H1 (cell line): ENCODE measurements at places on chromosomes 1 and 21. TPM values are rescaled to one million over a fixed set of nuclear protein-coding genes. Genes with fewer than 3 reads are reported as not detected.

GRCh38 chr1:15418806-15419515 is 9.3 kb downstream of the EFHD2 start:
- H3K27ac ChIP-seq, result no peak overlapping the region
- H3K4me1 ChIP-seq, result no peaks in the 10 kb centered on the region
- no peaks in the 10 kb centered on the region for H3K27me3 ChIP-seq
- H3K36me3 ChIP-seq, result no peaks in the 10 kb centered on the region

- no peak overlapping the region; the same call in 1 of the 2 replicates for H3K4me3 ChIP-seq
- H3K4me1 ChIP-seq, result peaks cover 10% of the 10 kb centered on the region
- DNase-seq, result peak; percentile 64
- H3K27ac ChIP-seq, result no peak overlapping the region
- no peaks in the 10 kb centered on the region for H3K36me3 ChIP-seq
- peaks cover 25% of the 10 kb centered on the region for H3K27me3 ChIP-seq
Measured at GRCh38 chr1:206687915-206688442, 3.3 kb downstream of the MAPKAPK2 start.

DNA sequence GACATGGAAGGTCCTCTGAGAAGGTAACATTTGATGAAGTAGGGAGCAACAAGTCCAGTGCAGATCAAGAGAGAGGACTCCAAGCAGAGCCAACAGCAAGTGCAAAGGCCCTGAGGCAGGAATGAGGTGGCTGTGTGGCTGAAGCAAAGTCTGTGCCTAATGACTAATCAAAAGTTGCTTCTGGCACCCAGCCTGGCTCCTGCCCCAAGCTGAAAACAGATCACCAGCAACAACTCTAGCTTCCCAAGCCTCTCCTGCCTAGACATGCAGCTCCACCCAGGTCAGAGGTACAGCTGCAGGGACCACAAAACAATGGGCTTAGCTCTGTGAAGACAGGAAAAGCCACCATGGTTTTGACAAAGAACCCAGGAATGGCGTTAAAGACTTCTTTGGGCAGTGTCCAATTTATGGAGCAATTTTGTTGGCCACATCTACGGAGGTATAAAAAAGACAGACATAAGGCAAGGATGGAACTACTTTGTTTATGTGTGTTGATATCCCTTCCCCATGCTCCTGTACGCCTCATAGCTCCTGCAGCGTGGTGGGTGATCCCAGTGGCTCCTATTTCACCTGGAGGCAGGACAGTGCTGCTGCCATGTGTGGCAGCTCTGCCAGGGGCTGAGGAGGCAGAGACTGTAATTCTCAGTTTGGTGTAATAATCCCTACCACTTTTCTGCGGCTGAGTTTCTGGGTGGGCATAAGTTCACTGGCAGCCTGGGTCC is 26.4 kb upstream of the IGSF3 start:
- H3K4me1 ChIP-seq, result peaks cover 6% of the 10 kb centered on the region
- DNase-seq, result no peak
- no peaks in the 10 kb centered on the region for H3K36me3 ChIP-seq
- no peak overlapping the region for H3K27ac ChIP-seq
- no peak overlapping the region for H3K4me3 ChIP-seq

- no peak overlapping the region for H3K4me3 ChIP-seq
- DNase-seq, result peak; percentile 49
- H3K36me3 ChIP-seq, result no peaks in the 10 kb centered on the region
Measured at GRCh38 chr1:6352138-6352563, 41.4 kb downstream of the ACOT7 start.

- no peak overlapping the region for H3K4me3 ChIP-seq
- no peaks in the 10 kb centered on the region for H3K27me3 ChIP-seq
- H3K36me3 ChIP-seq, result no peaks in the 10 kb centered on the region
- peaks cover 12% of the 10 kb centered on the region for H3K4me1 ChIP-seq
- no peak overlapping the region for H3K27ac ChIP-seq
Measured at GRCh38 chr1:3348196-3348865, 106.1 kb upstream of the ARHGEF16 start.

DNA sequence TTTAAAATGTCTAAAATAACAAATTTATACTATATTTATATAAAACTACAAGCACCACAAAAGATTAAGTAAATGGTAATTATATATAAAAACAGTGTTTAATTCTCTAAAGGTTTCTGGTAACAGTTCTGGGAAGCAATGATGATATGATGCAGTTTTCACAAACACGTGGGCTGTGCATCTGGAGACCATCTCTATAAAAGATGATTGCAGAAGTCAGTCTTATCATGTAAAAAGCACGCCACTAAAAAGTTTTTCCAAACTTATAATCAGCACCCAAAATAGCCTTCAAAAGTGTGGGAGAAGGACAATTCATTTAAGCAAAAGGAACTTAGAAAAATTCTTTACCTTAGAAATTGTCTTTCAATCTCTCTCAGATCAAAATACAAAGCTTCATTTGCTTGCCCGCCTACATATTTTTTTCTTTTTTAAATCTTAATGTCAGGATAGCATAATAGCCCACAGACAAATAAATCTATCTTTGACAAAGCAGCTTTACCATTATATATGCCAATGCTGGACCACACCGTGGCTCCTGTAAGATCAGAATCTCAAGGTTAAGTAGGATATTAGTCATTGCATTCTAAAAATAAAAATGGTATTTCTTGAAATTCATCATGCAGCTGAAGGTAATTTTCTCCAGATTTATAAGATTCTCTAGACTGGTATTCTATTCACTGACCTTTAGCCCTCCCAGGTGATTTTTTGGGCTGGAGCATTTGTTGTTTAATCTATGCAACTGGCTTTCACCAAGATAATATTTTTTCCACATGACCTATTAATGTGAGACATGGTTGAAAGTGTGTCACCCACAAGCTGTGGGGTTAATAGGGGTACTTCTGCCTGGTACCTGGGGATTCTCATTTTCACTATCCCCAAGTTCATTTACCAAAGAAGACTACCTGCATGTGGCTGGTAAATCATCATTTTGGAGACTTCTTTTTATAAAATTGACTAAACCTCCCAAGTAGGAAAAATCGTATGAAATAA is 189.6 kb upstream of the ST6GALNAC5 start:
- no peak overlapping the region for H3K27ac ChIP-seq
- no peaks in the 10 kb centered on the region for H3K4me1 ChIP-seq
- H3K4me3 ChIP-seq, result no peak overlapping the region
- no peaks in the 10 kb centered on the region for H3K27me3 ChIP-seq
- no peaks in the 10 kb centered on the region for H3K36me3 ChIP-seq

- peak overlapping the region; percentile 96 for H3K27ac ChIP-seq
- no peaks in the 10 kb centered on the region for H3K36me3 ChIP-seq
- no peak for DNase-seq
Measured at GRCh38 chr1:86913399-86913895, 479 bp downstream of the SELENOF start.

Gene CTSE
- total RNA-seq, result not detected in 2 replicates

DNA sequence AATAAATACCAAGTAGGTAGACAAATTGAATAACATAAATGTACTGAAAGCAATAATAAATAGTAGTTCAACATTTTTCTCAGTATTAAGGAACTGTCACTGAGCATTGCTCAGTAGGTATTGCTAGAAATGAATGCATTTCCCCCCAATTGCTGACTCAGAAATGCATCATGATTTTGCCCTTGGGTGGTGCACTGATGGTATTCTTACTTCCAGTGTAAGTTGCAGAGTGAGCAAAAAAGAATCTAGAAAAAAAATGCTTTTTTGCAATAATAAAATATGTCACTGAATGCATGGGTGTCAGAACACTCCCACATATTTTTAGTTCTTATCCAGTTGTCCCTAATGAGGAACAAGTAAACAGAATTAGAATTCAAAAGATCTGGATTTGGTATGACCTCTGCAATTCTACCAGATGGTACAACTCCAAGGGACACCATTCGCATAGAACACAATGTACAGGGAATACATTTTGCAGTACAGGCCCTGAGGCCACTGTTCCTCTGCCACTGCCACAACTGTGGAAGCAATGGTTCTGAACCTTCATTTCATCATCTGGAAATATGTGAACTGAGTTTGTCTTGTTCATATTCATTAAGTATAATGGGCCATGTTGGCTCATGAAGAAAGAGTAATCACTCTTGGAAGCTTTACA is 78.0 kb downstream of the ATP6V1G3 start:
- no peak overlapping the region for H3K4me3 ChIP-seq
- no peaks in the 10 kb centered on the region for H3K4me1 ChIP-seq
- DNase-seq, result no peak
- H3K27ac ChIP-seq, result no peak overlapping the region
- H3K36me3 ChIP-seq, result no peaks in the 10 kb centered on the region
- no peaks in the 10 kb centered on the region for H3K27me3 ChIP-seq

- no peaks in the 10 kb centered on the region for H3K36me3 ChIP-seq
- H3K27ac ChIP-seq, result no peak overlapping the region
- no peak for DNase-seq
- H3K4me3 ChIP-seq, result no peak overlapping the region
- no peaks in the 10 kb centered on the region for H3K27me3 ChIP-seq
Measured at GRCh38 chr1:87712261-87713010, 383.8 kb downstream of the LMO4 start.

GRCh38 chr21:36125512-36126207 is 9.2 kb upstream of the CBR3 start:
- H3K4me3 ChIP-seq, result no peak overlapping the region
- H3K36me3 ChIP-seq, result no peaks in the 10 kb centered on the region
- H3K4me1 ChIP-seq, result peaks cover 3% of the 10 kb centered on the region; the same call in 1 of the 2 replicates
- peak; percentile 71 for DNase-seq
- H3K27me3 ChIP-seq, result peaks cover 3% of the 10 kb centered on the region
- no peak overlapping the region for H3K27ac ChIP-seq

Gene FCRL4
- not detected in 2 replicates for total RNA-seq

Gene S100A8
- not detected in 2 replicates for total RNA-seq

Gene GBP2
- not detected in 2 replicates for total RNA-seq

Gene KIAA0040
- 11.7 and 14.1 TPM in 2 replicates for total RNA-seq

DNA sequence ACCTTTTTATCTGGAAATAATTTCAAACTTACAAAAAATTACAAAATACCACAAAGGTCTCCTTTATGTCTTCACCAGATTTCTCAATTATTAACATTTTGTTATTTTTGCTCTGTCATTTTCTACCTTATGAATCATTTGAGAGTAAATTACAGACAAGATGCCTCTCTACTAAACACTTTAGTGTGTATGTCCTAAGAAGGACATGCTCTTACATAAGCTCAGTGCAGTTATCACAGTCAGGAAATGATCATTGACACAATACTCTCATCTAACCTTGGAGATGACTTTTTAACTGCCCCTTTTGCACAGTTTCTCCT is 378.9 kb upstream of the RUNX1 start:
- DNase-seq, result no peak
- H3K4me1 ChIP-seq, result peaks cover 3% of the 10 kb centered on the region
- peaks cover 7% of the 10 kb centered on the region; the same call in 1 of the 2 replicates for H3K36me3 ChIP-seq

GRCh38 chr1:193462629-193463320 is 276.4 kb upstream of the B3GALT2 start:
- H3K36me3 ChIP-seq, result no peaks in the 10 kb centered on the region
- H3K27ac ChIP-seq, result no peak overlapping the region
- no peaks in the 10 kb centered on the region for H3K27me3 ChIP-seq
- no peaks in the 10 kb centered on the region for H3K4me1 ChIP-seq

GRCh38 chr21:39188521-39189139 is 5.4 kb upstream of the PSMG1 start:
- H3K36me3 ChIP-seq, result no peaks in the 10 kb centered on the region
- no peaks in the 10 kb centered on the region for H3K4me1 ChIP-seq
- H3K4me3 ChIP-seq, result no peak overlapping the region

- DNase-seq, result no peak
- H3K27me3 ChIP-seq, result no peaks in the 10 kb centered on the region
- H3K4me3 ChIP-seq, result no peak overlapping the region
- no peak overlapping the region for H3K27ac ChIP-seq
- H3K4me1 ChIP-seq, result no peaks in the 10 kb centered on the region; the same call in 1 of the 2 replicates
Measured at GRCh38 chr1:168333562-168334276, 53.0 kb downstream of the TBX19 start.

Gene TMOD4
- total RNA-seq, result not detected in 2 replicates

GRCh38 chr1:178694923-178695525 is 30.0 kb upstream of the RALGPS2 start:
- H3K27me3 ChIP-seq, result no peaks in the 10 kb centered on the region
- DNase-seq, result no peak
- H3K4me3 ChIP-seq, result no peak overlapping the region
- H3K36me3 ChIP-seq, result no peaks in the 10 kb centered on the region
- H3K4me1 ChIP-seq, result no peaks in the 10 kb centered on the region
- H3K27ac ChIP-seq, result no peak overlapping the region

DNA sequence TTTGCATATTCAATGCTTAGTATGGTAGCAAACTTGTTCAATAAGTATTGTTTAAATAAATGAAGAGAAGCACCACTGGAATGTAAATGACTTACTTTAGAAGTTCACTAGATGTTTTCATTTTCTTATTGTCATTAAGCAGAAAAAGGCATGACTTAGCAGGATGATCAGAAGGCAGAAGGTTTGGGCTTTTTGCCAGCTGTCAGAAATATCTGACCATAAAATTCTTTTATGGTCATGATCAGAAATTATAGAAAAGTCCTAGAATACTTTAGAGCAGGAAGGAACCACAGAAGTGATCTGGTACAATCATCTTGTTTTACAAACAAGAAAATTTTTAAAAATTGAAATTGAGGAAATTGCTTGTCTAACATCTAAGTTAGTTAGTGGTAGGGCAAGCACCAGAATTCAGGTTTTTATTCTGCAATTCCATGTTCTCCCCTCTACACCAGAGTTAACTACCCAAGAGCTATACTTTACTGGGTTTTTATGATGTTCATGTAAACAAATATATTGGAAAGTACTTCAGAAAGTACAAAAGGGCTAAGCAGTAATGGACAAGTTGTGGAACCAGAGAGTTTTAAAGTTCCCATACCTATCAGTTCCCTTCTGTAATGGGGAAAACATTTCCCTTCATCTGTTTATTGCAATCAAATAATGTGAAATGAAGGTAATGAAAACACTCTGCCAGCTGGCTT is 10.1 kb downstream of the FMO5 start:
- no peaks in the 10 kb centered on the region for H3K27me3 ChIP-seq
- H3K36me3 ChIP-seq, result no peaks in the 10 kb centered on the region
- no peak overlapping the region for H3K4me3 ChIP-seq
- H3K27ac ChIP-seq, result no peak overlapping the region
- DNase-seq, result no peak

GRCh38 chr1:61869691-61870109 is 127.4 kb downstream of the PATJ start:
- no peak overlapping the region for H3K4me3 ChIP-seq
- no peak overlapping the region for H3K27ac ChIP-seq
- H3K4me1 ChIP-seq, result no peaks in the 10 kb centered on the region
- H3K36me3 ChIP-seq, result no peaks in the 10 kb centered on the region

GRCh38 chr1:2564815-2565374 is 8.7 kb downstream of the TNFRSF14 start:
- no peak for DNase-seq
- H3K27ac ChIP-seq, result no peak overlapping the region
- no peaks in the 10 kb centered on the region for H3K36me3 ChIP-seq
- H3K27me3 ChIP-seq, result no peaks in the 10 kb centered on the region
- H3K4me1 ChIP-seq, result no peaks in the 10 kb centered on the region

Gene ZNF684
- 7.3 and 9.3 TPM in 2 replicates for total RNA-seq

Gene ABCB10
- total RNA-seq, result 8.1 and 11.9 TPM in 2 replicates

GRCh38 chr1:85340427-85340826 is 64.0 kb upstream of the BCL10 start:
- peaks cover 7% of the 10 kb centered on the region; the same call in 1 of the 2 replicates for H3K4me1 ChIP-seq
- no peak for DNase-seq
- no peaks in the 10 kb centered on the region for H3K36me3 ChIP-seq
- H3K4me3 ChIP-seq, result no peak overlapping the region
- no peaks in the 10 kb centered on the region for H3K27me3 ChIP-seq

- no peak overlapping the region for H3K27ac ChIP-seq
- no peaks in the 10 kb centered on the region; the same call in 1 of the 2 replicates for H3K36me3 ChIP-seq
- peaks cover 4% of the 10 kb centered on the region for H3K4me1 ChIP-seq
- H3K27me3 ChIP-seq, result no peaks in the 10 kb centered on the region
- DNase-seq, result no peak
Measured at GRCh38 chr1:12143631-12144155, 23.1 kb upstream of the TNFRSF1B start.

GRCh38 chr1:234745276-234745675 is 135.3 kb upstream of the IRF2BP2 start:
- H3K4me3 ChIP-seq, result no peak overlapping the region
- no peaks in the 10 kb centered on the region for H3K36me3 ChIP-seq
- no peaks in the 10 kb centered on the region for H3K27me3 ChIP-seq
- DNase-seq, result no peak
